ENCODE measurements at places on chromosomes 7 and 10. TPM values are rescaled to one million over a fixed set of nuclear protein-coding genes. Genes with fewer than 3 reads are reported as not detected.

C10orf53 gene
- not detected for total RNA-seq

KIF5B gene
- 149 TPM for total RNA-seq

RADIL gene
- total RNA-seq = 2.3 TPM

TBXAS1 gene
- total RNA-seq = 7.8 TPM

MAT1A gene
- total RNA-seq = not detected

OR2A42 gene
- total RNA-seq = 0.07 TPM

LDB1 gene
- 56.0 TPM for total RNA-seq

UCN3 gene
- total RNA-seq = not detected

IL6 gene
- 8.5 TPM for total RNA-seq

VGF gene
- 17.5 TPM for total RNA-seq

SLC26A3 gene
- total RNA-seq = not detected

TMEM270 gene
- not detected for total RNA-seq

TET1 gene
- total RNA-seq = 1.2 TPM

SDK1 gene
- total RNA-seq = 3.9 TPM

ANKRD30A gene
- not detected for total RNA-seq

CPXM2 gene
- total RNA-seq = 13.3 TPM

SLC18A3 gene
- total RNA-seq = not detected

ZNF248 gene
- total RNA-seq = 7.9 TPM

HOXA2 gene
- 1.1 TPM for total RNA-seq

USP54 gene
- 64.2 TPM for total RNA-seq
